Activated CD4-positive, alpha-beta T cell treated with anti-CD3 and anti-CD28 coated beads, Interleukin-2, amount 10 ng/mL, durations not matched to agents 7 days and 5 days (primary cell): ENCODE measurements at places on chromosomes 7 and 10. TPM values are rescaled to one million over a fixed set of nuclear protein-coding genes. Genes with fewer than 3 reads are reported as not detected.

The LIPM gene
- not detected for total RNA-seq

The PFKFB3 gene
- 77.1 TPM for total RNA-seq

The SPDYE16 gene
- total RNA-seq: 0.30 TPM

The MUC12 gene
- not detected for total RNA-seq

The NODAL gene
- not detected for total RNA-seq

The GFRA1 gene
- not detected for total RNA-seq

The FFAR4 gene
- not detected for total RNA-seq

The WEE2 gene
- not detected for total RNA-seq

The HOXA5 gene
- not detected for total RNA-seq

The CH25H gene
- total RNA-seq: not detected

The ACHE gene
- not detected for total RNA-seq

The MMP21 gene
- 0.10 TPM for total RNA-seq

The OR6V1 gene
- total RNA-seq: not detected

The CALCR gene
- total RNA-seq: not detected

The CADPS2 gene
- not detected for total RNA-seq

The HOXA13 gene
- not detected for total RNA-seq

The BHLHA15 gene
- total RNA-seq: not detected

The ZNF479 gene
- not detected for total RNA-seq
